ENCODE measurements at places on chromosomes 12 and 14.

GRCh38 chr12:112285600-112286401, 96.4 kb downstream of the HECTD4 start:
- no peak for DNase-seq

DNA sequence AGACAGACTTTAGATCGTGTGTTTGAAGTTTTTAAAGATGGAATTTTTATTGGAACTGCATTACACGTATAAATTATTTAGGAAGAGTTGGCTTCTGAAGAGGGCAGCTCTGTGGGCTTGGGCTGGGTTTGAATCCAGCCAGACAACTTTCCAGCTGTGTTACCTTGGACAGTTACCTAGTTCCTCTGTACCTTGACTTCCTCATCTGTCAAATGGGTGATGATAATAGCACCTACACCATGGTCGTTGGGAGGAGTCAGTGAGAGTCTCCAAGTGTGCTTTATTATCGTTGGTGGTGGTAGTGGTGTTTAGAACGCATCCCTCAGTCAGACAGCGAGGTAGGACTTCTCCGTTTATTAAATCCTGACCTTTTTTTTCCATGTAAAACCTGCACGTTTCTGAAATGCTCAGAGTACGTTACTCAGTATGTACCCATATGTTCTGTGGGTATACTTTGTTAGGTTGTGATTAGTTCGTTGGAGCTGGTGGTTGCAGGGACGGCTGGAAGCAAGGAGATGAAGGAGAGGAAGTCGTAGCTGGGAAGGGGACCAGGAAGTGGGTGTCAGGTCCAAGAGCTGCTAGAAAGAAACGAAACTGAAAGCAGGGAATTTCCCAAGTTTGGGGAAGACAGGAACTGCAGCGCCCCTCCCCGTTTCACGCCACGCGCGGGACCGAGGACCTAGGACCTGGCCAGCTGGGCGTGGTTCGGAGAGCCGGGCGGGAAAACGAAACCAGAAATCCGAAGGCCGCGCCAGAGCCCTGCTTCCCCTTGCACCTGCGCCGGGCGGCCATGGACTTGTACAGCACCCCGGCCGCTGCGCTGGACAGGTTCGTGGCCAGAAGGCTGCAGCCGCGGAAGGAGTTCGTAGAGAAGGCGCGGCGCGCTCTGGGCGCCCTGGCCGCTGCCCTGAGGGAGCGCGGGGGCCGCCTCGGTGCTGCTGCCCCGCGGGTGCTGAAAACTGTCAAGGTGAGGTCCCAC, at the start of gene OAS3:
OAS3 (plus strand) TSS at position 734 of the 979 bp plus-strand sequence; CDS start at position 791, 57 bp downstream.
- no peak for DNase-seq

GRCh38 chr12:116406529-116406928, 129.0 kb upstream of the MED13L start:
- no peak for DNase-seq

DNA sequence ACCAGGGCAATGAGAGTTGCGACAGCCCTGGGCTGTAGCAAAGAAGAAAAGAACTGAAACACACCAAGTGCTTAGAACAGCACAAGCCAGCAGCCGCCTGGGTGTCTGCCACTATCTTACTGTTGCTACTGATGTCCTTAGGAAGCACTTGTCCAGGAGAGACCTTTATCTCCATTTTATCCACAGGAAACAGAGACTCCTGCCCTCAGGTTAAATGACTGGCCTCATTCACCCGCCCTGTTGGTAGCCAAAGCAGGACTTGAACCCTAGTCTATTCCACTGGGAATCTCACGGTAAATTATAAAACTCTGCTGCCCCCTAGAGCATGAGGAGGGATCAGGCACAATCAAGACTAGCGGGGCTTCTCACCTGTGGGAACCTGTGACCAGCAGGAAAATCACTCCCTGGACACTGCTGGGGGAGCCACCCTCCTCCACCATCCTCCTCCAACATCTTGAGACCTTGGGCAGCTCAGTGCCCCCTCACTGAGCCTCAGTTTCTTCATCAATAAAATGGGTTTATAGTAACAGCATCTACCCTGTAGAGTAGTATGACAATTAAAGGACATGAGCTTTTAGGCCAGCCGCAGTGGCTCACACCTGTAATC, 20.5 kb upstream of the TESC start:
- DNase-seq = no peak

GRCh38 chr14:75539162-75539560, 16.9 kb downstream of the BATF start:
- no peak for DNase-seq

- DNase-seq = no peak
These were observed 58.0 kb upstream of the KRAS start for GRCh38 chr12:25308756-25309155.

- DNase-seq = no peak
These were observed 4.4 kb downstream of the XRCC3 start for GRCh38 chr14:103710771-103711377.

GRCh38 chr14:35243956-35244355, 48.2 kb upstream of the PSMA6 start:
- DNase-seq = no peak

DNA sequence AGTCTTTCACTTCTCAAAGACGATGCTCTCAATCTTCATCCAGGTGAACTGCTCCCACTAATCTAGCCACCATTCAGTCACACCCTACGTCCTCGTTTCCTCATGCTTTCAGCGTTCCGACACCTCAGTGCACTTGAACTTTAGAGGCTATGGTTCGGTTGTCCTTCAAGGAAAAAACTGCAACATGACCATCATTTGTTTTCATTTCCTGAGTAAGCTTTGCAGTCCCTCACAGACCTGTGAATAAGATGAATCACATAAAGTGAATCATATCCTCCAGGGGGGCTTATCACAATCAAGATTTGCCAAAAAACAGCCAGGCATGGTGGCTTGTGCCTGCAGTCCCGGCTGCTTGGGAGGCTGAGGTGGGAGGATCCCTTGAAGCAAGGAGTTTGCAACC, 80.2 kb downstream of the TMCC3 start:
- DNase-seq = no peak

GRCh38 chr12:110330544-110330943, 49.5 kb downstream of the ATP2A2 start:
- no peak for DNase-seq

- DNase-seq = no peak
These were observed 56.1 kb downstream of the BMP4 start for GRCh38 chr14:53900499-53900898.

DNA sequence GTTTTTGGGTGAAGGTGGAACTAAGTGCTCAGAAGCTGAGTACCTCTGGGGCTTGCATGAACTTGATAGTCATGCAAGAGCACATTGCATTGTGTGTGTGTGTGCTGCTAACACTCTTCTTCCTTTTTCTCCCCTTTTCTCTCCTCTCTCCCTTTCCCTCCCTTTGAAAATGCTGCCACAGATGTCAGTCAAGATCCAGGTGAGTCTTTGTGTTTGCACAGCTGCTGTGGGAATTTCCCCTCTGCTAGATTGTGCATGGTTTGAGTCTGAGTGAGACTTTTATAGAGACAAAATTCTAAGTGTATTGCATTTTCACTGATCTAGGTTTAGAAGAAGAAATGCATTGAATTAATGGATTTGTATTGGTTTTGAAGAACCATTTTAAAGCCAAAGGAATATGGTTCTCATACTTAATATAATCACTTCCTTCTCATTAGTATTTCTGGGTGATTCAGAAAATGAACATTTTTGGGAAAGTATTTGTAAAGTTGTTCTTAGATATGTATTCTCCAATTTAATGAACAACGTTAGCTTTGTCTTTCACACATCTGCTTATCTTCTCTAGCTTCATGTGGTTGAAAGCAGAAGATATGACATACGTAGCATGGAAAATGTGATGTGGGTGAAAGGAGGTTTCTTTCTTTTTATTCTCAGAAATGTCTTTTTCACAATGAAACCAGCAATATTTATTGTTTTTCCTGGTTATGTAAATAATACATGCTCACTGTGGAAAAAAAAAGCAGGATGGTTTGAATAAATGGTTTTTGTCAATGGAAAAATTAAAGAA, 108.5 kb downstream of the NRXN3 start:
- no peak for DNase-seq

- DNase-seq = no peak
These were observed 74.5 kb downstream of the KCNK10 start for GRCh38 chr14:88248606-88249005.

- DNase-seq = peak; percentile 78
These were observed 3.5 kb downstream of the PTPN21 start for GRCh38 chr14:88551094-88551870.

DNA sequence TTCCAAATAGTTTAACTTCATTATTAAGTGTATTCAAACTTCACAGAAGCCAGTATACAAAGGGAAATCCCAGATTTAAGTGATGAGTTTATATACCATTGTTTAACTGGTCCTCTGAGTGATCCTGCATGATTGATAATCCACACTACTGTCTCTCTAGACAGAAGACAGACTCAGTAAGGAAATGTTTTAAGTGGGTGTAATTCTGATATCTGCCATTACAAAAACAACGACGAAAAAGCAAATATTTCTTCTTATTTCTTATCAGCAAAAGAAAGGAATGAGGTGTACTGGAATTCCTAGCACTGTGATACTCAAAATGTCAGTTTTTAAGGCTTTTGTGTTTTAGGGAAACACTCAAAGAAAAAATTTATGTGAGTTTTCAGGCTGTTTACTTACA, 127.5 kb downstream of the GPHN start:
- no peak for DNase-seq

DNA sequence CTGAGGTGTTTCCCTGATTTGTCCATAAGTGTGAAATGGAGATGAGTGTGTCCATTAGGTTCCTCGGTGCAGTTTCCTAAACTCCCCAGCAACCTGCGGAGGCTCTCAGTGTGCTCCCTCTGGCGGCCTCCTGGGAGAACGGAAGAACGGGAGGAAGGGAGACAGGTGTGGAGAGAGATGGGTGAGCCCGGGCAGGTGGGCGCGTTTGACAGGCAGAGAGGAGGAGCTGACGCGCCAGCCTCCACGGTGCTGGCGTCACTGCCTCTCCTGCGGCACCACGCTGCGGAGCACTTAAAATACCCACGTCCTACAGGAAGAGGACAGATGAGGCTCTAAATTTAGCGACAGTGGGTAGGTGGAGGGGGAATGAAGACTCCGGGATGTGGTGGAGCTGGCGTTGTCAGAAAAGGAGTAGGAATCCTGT, 26.8 kb upstream of the PEX5 start:
- no peak for DNase-seq

- no peak for DNase-seq
These were observed 71.1 kb downstream of the AVPR1A start for GRCh38 chr12:63079791-63080502.

DNA sequence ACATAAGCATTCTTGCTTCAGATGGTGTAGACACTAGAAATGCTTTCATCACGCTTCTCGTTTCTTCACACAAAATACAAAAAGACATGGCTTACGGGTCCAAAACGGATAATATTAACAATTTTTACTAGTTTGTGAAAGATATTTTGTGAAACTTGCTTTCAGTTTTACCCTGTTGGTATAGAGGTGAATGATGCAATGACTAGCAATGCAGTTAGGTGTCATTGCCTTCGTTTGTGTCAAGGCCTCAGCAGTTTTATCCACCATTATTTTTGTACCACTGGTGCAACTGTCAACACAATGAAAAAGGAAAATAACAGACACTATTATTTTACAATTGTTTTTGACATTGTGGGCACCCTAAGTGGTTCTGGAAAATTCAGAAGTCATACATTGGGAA, 323.0 kb downstream of the FLRT2 start:
- no peak for DNase-seq

DNA sequence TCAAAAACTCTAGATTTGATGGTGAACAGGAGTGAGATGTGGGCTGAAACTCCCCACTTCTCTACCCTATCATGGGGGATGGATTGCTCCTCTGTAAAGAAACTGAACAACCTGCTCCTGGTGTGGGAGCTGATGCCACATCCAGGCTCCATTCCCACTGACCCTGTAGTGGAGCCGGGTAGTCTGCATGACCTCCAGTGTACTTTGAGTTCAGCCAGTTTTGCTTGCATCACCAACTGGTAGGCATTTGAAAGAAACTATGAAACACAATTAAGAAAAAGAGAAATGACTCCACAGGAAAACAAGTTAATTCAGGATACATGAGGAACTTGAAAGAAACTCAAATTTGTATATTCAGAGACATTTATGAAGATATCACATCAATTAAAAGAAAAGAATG, 27.3 kb upstream of the EMP1 start:
- DNase-seq = no peak

- DNase-seq = peak; percentile 53
These were observed 10.5 kb upstream of the ZDHHC22 start for GRCh38 chr14:77151918-77152588.

DNA sequence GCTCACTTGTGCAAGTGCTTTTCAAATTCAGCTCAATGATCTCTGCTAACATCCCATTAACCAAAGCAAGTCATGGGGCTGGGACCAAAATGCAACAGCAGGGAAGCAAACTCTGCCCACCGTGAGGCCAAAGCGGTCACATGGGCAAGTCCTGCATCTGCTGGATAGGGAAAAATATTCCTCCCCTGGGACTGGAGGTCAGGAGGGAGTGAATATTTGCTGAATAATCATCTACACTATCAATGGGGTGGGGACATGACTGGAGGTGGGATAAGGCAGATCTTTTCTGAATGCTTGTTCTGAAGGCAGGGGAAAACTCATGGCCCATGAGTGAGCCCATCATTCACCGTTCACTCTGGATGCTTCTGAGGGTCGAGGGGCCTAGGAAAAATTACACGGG, 45.1 kb upstream of the VRK1 start:
- DNase-seq = no peak

GRCh38 chr12:6280053-6280469, 30.4 kb upstream of the PLEKHG6 start:
- DNase-seq = no peak

DNA sequence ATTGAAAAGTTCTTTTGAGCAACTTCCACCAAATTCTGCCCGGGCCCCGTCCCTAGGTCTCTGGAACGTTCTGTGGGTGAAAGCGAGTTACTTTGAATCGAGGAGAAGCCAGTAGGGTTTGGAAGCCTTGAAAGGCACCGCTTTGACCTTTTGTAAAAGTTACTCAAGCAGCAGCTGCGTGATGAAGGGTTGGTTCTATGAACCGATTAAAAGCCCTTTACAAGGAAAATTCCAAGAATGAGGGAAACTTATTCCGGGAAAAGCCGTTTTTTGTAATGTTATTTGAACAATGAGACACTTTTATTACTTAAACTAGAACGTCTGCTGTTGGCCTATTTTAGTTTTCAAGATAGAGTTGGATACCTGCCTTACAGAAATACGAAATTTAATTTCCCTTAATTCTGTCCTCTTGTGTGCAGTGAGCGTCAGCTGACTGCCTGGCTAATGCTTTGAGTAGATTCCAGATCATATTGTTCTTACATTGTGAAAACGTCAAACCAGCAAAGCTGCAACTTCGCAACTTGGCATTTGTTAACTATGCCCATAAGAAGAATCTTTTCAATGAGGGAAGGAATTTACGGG, 906 bp downstream of the LARP4 start:
- DNase-seq = no peak

- DNase-seq = no peak
These were observed 78.6 kb downstream of the COX16 start for GRCh38 chr14:70280931-70281330.

- no peak for DNase-seq
These were observed 61.7 kb downstream of the FBXO34 start for GRCh38 chr14:55332654-55333570.
